ENCODE measurements at places on chromosomes 12 and 14. TPM values are rescaled to one million over a fixed set of nuclear protein-coding genes. Genes with fewer than 3 reads are reported as not detected.

LTBR gene
- 1.6 TPM for total RNA-seq

HOXC12 gene
- total RNA-seq: not detected

HPD gene
- total RNA-seq: not detected

MYH6 gene
- not detected for total RNA-seq

ANKRD52 gene
- total RNA-seq: 35.4 TPM

TAS2R43 gene
- 31.9 TPM for total RNA-seq

TMEM121 gene
- total RNA-seq: 22.2 TPM

ADCY4 gene
- total RNA-seq: 3.1 TPM

VCPKMT gene
- total RNA-seq: 12.2 TPM

KLHDC1 gene
- 16.6 TPM for total RNA-seq

GYS2 gene
- not detected for total RNA-seq

WASHC4 gene
- 131 TPM for total RNA-seq

USP30 gene
- total RNA-seq: 28.8 TPM

KCNA1 gene
- 3.1 TPM for total RNA-seq

DIO2 gene
- total RNA-seq: 24.4 TPM

CLEC2A gene
- not detected for total RNA-seq

GLIPR1L1 gene
- not detected for total RNA-seq

KRT80 gene
- not detected for total RNA-seq

METTL25 gene
- 24.1 TPM for total RNA-seq

TMEM229B gene
- 19.1 TPM for total RNA-seq

TMEM117 gene
- total RNA-seq: 13.8 TPM

NGB gene
- total RNA-seq: 4.7 TPM

SRGAP1 gene
- total RNA-seq: 99.2 TPM

ZDHHC22 gene
- total RNA-seq: 14.7 TPM

RIMBP2 gene
- total RNA-seq: 92.0 TPM

SYT1 gene
- 168 TPM for total RNA-seq

TPH2 gene
- not detected for total RNA-seq

Measured in parietal lobe (tissue), 2 donors.